ENCODE measurements at places on chromosomes 16 and 17. TPM values are rescaled to one million over a fixed set of nuclear protein-coding genes. Genes with fewer than 3 reads are reported as not detected.

GRCh38 chr17:3754458-3755334 lies 31.0 kb downstream of the HASPIN start:
- DNase-seq: peak; percentile 79

DNA sequence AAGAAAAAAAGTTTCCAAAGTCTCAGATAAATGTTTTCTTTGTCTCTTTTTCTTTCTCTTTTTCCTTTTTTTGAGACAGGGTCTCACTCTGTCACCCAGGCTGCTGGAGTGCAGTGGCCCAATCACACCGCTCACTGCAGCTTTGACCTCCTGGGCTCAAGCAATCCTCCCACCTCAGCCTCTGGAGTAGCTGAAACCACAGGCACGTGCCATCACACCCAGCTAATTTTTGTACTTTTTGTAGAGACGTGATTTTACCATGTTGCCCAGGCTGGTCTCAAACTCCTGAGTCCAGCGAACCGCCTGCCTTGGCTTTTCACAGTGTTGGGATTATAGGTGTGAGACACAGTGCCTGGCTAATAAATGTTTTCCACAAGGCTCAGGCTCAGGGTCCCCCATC lies 53.3 kb upstream of the KSR1 start:
- no peak for DNase-seq

The PRSS21 gene
- 2.4 TPM for total RNA-seq

DNA sequence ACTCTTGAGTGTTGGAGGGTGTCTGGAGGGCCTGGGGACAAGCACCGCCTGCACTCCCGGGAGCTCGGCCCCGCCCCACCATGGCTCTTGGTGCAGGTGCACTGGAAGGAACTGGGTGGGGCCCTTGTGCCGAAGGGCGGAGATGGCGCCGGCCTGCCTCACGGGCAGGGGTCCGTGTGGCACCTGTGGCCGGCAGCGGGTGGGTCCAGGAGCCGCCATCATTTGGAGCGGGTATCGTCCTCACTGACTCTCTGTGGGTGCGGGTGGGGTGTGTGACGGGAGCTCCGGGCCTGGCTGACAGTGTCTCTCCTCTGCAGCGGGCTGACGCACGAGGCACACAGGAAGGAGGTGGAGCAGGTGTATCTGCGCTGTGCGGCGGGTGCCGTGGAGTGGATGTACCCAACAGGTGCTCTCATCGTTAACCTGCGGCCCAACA lies 5.2 kb downstream of the METRNL start:
- no peak for DNase-seq

DNA sequence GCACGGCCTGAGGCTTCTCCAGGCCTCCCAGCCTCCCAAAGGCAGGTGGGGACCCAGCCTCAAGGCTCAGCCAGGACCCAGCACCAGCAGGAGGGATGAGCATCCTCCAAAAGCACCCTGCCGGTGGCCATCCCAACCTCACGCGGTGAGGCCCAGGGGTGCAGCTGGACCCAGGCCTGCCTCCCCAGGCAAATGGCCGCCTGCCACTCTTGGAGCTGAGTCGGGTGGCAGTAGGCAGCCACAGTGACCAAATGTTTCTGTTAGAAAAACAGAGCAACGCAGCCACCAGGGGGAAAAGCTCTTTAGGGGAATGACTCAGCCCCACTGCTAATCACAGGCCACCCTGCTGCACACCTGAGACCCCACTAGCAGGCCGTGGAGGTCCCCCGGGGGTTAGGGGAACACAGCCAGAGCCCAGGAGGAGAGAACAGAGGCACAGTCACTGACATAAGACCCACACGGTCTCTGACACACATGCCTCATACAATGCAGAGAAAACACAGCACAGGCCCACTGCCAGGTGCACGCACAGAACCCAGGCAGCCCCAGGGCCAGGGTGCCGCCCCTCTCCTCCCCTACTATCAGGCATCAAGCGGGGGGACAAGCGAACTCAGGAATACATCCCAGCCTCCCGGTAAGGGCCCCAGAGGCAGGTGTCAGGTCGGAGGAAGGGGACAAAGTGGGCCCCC lies 12.4 kb downstream of the BCAR1 start:
- DNase-seq: no peak

- no peak for DNase-seq
Observed at GRCh38 chr17:28475151-28475900, 1.9 kb downstream of the SLC13A2 start.

DNA sequence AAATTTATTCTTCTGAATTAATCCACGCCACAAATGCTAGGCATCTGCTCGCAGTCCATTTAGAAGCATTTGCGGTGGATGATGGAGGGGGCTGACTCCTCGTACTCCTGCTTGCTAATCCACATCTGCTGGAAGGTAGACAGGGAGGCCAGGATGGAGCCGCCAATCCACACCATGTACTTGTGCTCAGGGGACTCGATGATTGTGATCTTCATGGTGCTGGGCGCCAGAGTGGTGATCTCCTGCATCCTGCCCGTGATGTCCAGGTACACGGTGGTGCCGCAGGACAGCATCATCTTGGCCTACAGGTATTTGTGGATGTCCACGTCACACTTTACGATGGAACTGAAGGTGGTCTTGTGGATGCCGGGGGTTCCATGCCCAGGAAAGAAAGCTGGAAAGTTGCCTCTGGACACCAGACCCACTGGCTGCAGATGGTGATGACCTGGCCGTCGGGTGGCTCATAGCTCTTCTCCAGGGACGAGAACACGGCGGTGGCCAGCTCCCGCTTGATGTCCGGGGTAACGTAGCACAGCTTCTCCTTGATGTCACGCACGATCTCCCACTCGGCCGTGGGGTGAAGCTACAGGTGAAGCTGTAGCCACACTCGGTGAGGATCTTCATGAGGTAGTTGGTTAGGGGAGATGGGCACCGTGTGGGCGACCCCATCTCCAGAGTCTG lies 7.5 kb upstream of the HEATR3 start:
- DNase-seq: no peak

DNA sequence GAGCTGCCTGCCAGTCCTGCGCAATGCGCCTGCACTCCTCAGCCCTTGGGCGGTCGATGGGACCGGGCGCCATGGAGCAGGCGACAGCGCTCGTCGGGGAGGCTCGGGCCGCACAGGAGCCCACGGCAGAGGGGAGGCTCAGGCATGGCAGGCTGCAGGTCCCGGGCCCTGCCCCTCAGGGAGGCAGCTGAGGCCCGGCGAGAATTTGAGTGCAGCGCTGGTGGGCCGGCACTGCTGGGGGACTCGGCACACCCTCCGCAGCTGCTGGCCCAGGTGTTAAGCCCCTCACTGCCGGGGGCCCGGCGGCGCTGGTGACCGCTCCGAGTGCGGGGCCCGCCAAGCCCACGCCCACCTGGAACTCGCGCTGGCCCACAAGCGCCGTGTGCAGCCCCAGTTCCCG lies 13.6 kb upstream of the FADS6 start:
- no peak for DNase-seq

DNA sequence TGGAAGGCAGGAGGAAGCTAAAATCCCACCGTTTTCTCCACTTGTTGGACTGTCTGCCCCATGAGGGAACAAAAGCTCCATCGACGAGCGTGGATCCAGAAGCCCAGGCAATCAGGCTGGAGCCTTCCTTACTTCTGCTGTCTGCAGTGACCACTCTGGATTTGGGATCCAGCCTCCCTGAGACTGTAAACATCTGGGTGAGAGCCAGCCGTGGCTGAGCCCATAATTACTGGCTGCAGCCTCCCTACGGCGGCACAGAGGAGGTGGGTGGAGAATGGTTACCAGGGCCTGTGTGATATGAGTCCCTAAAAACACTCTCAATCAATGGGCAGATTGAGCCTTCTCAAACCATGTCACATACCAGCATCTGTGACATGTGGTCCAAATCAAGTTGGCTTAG lies 158.2 kb downstream of the FOXL1 start:
- no peak for DNase-seq

GRCh38 chr17:13024526-13025257 lies 6.9 kb upstream of the ELAC2 start:
- DNase-seq: peak; percentile 74

GRCh38 chr17:61884864-61885263 lies 21.5 kb upstream of the BRIP1 start:
- DNase-seq: no peak

GRCh38 chr17:81404558-81405165 lies 9.4 kb downstream of the BAHCC1 start:
- no peak for DNase-seq

The TMEM114 gene
- total RNA-seq: not detected

The HBA1 gene
- total RNA-seq: not detected

DNA sequence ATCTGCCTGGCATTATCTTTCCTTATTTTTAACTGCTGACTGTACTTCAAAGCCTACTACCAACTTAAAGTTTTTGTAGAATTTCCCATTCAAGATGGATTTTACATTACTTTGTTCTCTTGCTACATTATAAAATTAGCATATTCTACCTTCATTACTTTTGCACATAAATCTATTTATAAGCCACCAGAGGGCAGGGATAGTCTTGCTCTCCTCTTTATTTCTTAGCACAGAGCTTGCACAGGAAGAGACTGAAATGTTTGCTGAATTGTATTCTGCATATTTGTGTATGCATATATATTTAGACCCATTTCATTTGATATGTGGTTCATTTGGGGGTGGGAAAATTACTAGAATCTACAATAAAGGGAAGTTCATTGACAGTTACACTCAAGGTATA lies 108.0 kb downstream of the SKAP1 start:
- DNase-seq: no peak

- no peak for DNase-seq
Observed at GRCh38 chr17:38656959-38657823, 17.6 kb downstream of the EPOP start.

DNA sequence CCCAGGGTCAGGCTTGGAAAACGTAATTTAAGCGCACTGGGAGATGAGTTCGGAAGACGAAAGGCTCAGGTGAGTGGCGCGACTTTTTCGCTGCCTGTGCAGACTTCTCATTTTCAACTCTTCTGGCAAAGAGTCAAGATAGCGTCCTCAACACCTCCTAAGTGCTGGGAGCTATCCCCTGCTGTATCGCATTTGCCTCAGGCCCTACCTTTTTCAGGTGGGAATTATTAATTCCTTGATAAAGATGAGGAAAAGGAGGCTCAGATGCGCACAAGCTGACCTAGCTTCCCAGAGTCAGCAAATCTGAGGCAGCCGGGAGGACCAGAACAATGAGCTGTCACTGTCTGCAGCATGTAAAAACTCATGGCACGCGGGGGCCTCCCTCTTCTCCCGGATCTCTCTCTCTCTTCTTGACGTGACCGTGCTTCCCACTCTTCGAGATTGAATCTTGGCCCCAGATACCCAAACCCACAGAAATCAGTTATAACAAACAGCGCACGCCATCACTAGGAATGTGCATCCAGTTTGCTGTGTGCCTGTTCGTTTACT lies 512 bp upstream of the ADAMTS18 start:
- no peak for DNase-seq

The PRAC1 gene
- total RNA-seq: not detected

DNA sequence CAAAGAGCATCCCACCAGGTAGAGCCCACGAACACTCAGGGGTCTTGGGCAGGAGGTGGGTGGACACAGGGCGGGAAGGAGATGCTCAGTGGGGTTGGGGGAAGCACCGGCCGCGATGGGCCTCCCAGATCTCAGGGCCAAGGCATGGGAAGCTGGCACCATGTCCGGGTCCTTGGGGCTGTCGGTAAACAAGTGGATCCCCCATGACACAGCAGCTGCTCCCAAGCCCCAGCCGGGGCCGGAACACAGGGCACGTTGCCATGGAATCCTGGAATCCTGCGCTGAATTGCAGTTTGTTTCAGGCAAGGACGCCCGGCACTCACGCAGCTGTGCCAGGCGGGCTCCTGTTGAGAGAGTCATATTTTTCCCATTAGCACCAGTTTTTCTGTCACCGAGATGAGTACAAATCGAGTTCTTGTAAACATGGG lies 23.0 kb upstream of the CHMP6 start:
- DNase-seq: no peak

The PARN gene
- total RNA-seq: 68.9 TPM

GRCh38 chr17:31412511-31412910 lies 21.0 kb downstream of the RAB11FIP4 start:
- DNase-seq: no peak

The MT4 gene
- not detected for total RNA-seq

DNA sequence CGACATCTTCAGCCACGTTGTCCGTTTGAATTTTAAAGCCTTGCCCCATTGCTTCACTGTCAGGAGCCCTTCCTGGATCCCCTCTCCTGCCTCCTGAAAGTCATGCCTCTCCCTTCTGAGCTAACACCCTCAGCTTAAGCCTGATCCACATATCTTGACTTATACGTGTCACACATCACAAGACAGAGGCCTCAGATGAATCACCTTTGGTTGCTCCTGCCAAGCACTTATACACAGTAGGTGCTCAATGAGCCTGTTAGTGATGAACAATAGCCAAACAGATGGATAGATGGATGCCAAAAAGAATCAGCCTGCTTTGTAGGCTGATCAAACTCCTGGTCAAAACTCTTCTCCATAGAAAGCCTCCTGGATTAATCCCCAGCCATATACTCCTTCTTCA lies 31.8 kb downstream of the PITPNM3 start:
- DNase-seq: no peak

The FA2H gene
- not detected for total RNA-seq

The CFAP97D1 gene
- total RNA-seq: not detected

The KRT13 gene
- total RNA-seq: not detected

- DNase-seq: peak; percentile 31
Observed at GRCh38 chr16:71537643-71538042, 11.4 kb downstream of the CHST4 start.

DNA sequence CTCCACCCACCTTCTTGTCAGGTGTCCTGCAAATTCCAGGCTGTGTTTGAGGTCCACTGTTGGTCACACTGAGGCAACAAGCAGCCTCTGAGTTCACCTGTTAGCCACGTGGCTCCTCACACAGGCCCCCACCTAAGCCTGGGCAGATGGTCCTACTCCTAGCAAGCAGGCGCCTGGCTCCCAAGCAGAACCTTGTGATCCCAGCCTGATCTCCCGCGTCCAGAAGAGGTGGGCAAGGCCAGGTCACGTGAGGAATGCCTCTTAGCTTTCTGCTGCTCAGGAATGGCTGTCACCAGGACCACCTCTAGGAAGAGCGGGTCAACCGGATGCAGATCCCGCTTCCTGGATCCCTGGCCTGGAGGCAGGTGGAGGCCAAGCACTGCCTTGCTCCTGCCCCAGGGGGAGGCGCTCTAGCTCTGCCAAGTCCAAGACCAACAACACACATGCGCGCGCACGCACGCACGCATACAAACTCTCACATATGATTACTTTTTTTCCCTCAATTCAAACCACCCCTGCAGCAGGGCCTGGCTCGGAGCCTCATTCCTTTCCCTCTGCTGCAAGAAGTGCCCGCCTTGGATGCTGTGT lies 9.5 kb downstream of the CYB561 start:
- no peak for DNase-seq

GRCh38 chr16:56353054-56353921 lies 72.1 kb downstream of the AMFR start:
- no peak for DNase-seq

DNA sequence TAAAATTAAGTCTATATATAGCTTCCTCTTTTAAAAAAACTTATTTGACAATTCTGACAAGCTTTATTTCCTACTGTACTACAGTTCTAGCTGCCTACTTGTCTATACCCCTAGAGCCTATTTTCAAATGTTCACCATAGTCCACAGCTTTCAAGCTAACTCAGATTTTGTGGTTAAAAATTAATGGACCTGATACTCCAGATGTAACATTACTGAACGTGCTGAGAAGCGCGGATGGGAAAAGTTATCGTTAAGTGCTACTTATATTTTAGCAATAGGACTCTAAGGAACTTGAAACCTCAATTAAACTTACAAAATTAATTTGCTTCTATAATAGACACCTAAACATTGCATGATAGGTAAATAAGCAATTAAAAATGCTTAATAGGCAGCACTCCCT lies 31.2 kb downstream of the GNA13 start:
- no peak for DNase-seq

Measured in activated T-cell treated with anti-CD3 and anti-CD28 coated beads, Interleukin-2, amount 50 U/mL, for 72 hours (primary cell).